Activated CD8-positive, alpha-beta memory T cell treated with anti-CD3 and anti-CD28 coated beads for 1 hour (primary cell): ENCODE measurements at places on chromosomes 11 and 22.
A peak's percentile ranks its signal among the peaks of the same experiment; 100 is the strongest.

GRCh38 chr22:40642316-40642715 is 5.8 kb upstream of the MRTFA start:
- no peak for DNase-seq

DNA sequence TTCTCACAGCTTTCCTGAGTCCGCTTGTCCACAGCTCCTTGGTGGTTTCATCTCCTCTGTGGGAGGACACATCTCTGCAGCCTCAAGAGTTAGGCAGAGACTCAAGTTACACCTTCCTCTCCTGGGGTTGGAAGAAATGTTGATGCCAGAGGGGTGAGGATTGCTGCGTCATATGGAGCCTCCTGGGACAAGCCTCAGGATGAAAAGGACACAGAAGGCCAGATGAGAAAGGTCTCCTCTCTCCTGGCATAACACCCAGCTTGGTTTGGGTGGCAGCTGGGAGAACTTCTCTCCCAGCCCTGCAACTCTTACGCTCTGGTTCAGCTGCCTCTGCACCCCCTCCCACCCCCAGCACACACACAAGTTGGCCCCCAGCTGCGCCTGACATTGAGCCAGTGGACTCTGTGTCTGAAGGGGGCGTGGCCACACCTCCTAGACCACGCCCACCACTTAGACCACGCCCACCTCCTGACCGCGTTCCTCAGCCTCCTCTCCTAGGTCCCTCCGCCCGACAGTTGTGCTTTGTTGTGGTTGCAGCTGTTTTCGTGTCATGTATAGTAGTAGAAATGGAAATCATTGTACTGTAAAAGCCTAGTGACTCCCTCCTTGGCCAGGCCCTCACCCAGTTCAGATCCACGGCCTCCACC is 11.7 kb downstream of the RASD2 start:
- peak; percentile 62 for DNase-seq

- no peak for DNase-seq
These were observed 65.7 kb downstream of the ABTB2 start for GRCh38 chr11:34292111-34292510.

- no peak for DNase-seq
These were observed 141.1 kb downstream of the RCN1 start for GRCh38 chr11:32231909-32232493.

GRCh38 chr11:116285026-116285425 is 487.8 kb downstream of the BUD13 start:
- DNase-seq: no peak
